NCI-H1092 treated with DMSO at 0.1 percent for 48 hours (cell line): ENCODE measurements at places on chromosomes 1 and 21.

- no peak for DNase-seq
Observed at GRCh38 chr1:241447031-241447644, 72.4 kb downstream of the FH start.

DNA sequence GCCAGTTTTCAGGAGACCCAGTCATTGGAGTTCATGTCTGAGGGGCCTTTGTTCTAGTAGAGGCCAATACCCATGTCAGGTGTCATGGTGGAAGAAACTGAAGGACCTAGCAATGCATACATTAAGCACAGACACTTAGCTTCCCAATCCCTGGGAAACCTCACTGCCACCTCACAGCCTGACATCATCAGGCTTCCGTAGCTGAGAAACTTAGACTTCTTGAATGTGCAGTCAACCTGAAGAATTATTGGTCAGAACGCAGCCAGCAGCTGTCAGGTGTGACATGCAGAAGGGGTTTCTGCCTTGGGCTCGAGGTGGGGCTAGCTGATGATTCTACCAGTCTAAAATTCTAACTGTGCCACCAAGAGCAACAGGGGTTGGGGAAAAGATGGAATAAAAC is 1.9 kb upstream of the ITPKB start:
- DNase-seq = no peak

DNA sequence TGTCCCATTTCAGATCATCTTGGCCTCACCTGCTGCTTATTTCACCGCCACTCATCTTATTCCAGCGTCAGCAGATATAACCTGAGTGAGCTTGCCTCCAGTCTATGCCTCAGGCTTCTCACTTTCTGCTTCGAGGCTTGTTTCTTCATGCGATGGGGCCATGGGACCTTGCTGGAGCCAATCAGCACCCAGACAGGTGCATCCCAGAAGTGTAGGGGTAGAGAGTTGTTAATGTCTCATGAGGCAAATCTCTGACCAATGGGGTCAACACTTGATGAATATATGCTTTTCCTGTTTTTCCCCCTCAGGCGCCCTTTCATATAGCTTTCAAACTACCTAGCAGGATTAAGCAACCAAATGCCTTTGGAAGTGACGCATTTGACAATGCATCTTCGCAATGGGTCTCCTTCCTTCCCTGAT is 935 bp upstream of the YIPF1 start:
- no peak for DNase-seq

DNA sequence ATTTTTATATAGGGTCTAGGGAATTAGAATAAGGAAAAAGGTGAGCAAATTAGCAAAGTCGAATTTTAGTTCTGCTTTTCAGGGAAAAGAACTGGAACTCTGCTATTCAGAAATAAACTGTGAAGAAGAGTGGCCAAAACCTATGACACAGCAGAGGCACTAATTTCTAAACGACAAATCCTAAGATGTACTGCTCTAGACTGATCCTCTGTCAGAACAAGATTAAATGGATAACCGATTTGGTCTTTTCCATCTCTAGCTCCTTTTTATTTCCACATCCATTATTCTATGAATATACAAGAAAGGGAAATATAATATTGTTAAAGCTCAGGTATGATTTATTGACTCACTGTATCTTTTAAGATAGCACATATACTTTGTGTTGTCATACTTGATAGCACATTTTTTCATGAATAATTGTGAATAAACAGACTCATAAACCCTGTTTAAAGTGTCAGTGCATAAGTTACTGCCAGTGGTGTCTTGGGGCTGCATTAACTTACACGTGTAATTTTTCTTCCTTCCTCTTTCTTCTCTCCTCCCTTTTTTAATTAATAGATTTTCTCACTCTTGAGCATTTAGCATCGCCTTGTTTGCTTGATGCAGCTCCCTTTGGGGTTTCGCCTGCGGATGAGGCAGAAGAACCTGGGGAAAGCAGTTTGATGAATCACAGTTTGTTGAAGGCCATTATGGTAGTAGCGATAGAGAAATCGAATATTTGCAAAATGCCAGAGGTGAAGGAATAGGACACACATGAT is 496.6 kb downstream of the ADGRL2 start:
- DNase-seq = no peak

DNA sequence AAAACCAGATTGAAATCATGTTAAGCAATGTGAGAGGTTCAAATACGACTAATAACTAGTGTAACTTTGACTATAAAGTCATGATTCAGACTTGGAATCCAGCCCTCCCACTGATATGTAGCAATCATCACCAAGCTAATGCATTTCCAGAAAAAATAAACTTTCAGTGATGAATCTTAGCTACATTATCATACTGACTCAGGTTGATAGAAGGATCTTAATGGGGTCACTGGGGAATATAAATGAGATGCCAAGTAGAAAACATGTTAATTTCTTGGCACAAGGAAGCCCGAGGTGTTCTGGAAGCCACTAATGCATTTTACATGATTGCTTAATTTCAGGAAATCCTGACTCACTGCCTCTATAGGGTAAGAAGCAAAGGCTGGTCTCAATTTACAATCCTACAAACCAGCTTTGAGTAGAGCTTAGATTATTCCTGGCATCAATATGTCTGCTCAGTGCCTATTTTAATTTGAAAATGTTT is 67.7 kb downstream of the SELENOF start:
- no peak for DNase-seq

DNA sequence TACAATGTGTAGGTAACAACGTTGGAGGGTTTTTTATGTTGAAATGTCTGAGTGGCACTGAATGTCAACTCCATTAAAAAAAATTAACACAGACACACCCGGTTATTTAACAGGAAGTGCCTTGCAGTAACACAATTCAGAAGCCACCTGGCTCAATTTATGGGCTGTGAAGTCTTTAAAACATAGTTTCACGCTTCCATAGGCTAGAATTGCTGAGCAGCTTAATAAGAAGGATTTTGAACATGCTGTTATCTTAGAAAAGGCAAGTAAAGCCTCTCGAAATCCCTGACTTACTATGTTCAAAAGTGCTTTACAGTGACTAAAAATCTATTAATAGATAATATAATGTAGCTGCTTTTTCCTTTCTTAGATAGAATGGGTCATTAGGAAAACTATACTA is 19.7 kb downstream of the SRSF4 start:
- no peak for DNase-seq

DNA sequence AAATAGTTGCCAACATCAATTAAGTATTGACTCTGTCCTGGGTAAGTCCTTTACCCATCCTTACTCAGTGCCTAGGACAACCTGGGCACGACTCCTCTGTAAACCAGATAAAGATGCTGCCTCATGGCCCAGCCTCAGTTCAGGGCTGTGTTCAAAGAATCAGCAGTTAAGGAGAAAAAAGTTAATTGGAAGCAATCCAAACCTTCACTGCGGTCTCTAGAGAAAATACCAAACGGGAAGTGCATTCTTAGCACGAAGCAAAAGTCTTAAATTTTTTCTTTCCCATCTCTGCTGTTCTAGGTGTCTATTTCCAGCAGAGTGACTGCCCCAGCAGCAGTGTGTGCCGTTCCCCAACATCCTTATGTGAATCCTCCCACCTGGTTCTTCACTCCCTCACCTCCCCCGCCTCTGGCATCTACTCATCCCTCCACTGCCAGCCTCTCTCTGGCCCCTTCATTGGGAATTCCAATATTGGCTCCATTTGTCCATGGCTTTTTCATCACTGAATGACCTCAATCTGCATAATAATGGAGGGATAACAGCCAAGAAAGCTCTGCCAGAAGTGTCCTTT is 23.2 kb downstream of the KANK4 start:
- no peak for DNase-seq

GRCh38 chr21:17789069-17789468 is 30.1 kb downstream of the C21orf91 start:
- DNase-seq = no peak

GRCh38 chr21:38478782-38479181 is 19.5 kb downstream of the ERG start:
- no peak for DNase-seq

DNA sequence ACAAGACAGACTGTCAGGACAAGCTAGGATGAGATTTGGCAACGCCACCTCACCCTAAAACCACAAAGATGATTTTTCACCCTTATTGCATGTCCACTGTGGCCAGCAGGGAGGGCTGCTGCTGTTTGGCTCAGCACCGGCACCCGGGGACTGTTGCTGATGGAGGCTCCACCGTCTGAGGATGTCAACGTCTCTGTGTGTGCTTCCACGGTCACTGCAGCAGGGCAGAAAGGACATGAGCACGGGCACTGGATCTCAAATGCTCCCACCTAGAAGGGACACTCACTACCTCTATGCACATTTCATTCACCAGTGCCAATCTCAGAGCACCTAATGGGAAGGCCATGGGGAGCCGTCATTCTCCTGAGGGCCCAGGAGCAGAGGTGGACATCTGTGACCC is 599.6 kb downstream of the PTPRU start:
- no peak for DNase-seq

DNA sequence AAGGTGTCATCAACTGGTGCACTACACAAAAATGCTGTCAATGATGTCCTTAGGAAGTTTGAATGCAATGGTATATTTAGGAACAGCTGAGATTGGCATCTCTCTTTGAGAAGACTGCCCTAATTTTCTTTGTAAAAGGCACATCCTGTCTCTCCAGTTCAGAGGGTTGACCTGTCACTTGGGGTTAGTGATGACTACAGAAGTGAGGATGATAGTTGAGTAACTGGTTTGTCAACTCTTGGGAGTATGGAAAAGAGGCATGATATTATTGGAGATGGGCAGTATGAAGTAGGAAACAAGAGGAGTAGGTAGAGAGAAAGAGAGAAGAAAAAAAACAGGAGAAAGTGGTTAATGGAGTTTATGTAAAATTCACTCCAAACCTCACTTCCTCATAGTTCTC is 40.4 kb upstream of the PIGC start:
- no peak for DNase-seq

- DNase-seq = no peak
Observed at GRCh38 chr1:243507672-243508302, 251.9 kb downstream of the SDCCAG8 start.

- DNase-seq = no peak
Observed at GRCh38 chr1:238672262-238672661, 714.1 kb upstream of the CHRM3 start.

DNA sequence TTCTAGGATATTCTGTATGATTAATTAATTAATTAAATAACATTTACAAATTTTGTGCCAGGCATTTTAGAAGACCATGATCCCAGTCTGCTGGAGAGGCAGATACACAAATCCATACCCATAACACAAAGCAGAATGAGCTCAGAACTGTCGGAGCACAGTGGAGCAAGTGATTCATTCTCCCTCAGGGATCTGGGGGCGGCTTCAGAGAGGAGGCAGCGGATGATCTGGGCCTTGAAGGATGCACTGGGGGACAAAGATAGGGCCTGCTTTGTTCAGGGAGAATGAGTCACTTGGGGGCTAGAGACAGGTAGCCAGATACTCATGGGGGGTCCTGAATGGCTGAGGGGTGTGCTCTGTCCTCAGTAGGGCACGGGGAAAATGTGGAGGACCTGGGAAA is 50.9 kb upstream of the TRABD2B start:
- no peak for DNase-seq

DNA sequence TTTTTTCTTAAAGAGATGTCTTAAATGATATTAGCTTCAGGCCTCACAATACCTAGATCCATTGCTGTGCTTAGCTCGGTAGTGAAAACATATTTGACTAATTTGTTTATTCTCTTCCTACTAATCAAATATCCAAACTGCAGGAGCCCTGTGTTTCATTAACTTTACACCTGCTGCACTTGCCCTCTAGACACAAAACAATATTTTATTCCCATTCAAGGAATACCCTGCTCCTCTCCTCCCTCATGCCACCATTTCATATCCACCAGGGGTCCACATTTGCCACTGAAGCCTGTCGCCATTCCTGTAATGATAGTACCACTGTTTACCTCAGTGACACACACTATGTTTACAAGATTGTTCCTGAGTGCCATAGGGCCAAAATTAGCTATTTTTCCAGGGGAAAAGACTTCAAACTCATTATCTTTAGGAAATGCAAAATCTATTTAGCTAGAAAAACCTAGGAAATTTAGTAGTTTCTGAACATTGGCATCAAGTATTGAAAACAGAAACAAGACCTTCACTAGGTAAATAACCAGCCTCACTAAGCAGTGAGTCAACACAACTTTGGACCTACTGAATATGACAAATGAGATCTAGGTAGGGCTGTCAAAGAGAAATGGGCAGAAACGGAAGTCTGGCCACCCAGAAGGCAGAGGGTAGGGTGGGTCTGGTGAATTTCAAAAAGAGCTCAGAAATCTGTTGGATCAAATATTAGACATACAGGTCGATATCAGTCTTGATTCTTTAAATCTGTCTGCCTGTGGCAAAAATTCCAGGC is 134.6 kb upstream of the KCNK1 start:
- DNase-seq = peak; percentile 16

DNA sequence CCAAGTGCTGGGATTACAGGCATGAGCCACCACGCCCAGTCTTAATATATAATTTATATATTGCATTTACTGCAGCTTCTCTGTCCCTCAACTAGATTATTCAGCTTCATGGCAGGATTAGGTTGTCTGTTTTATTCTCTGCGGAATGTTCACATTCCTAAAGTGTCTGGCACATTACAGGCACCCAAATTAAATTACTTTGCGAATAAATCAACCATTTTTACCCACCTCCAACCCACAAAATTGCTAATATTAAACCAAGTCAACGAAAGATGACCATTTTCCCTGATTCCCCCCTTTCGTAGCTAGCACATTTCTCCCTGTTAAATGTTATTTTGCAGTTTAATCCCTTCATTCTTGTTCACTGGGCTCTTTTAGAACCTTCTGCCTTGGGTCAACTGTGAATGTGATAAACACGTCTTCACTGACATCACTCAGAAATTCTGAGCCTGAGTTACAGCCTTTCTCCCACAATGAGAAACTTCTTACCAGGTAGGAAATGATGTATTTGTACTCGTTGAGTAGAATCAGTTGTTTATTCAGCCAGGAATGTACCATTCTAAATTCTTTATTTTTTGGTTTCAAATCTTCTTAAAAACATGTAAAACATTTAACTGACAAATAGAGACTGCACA is 35.9 kb downstream of the THAP3 start:
- no peak for DNase-seq

- DNase-seq = peak; percentile 26
Observed at GRCh38 chr1:216566641-216567205, 143.5 kb upstream of the USH2A start.

- DNase-seq = no peak
Observed at GRCh38 chr21:37337831-37338230, 28.7 kb upstream of the DYRK1A start.
